Heart left ventricle (tissue), 16 donors: ENCODE measurements at places on chromosomes 3 and 15.
A peak's percentile ranks its signal among the peaks of the same experiment; 100 is the strongest.

- no peak for DNase-seq
Measured at GRCh38 chr15:52427804-52428203, 100.9 kb downstream of the MYO5A start.

DNA sequence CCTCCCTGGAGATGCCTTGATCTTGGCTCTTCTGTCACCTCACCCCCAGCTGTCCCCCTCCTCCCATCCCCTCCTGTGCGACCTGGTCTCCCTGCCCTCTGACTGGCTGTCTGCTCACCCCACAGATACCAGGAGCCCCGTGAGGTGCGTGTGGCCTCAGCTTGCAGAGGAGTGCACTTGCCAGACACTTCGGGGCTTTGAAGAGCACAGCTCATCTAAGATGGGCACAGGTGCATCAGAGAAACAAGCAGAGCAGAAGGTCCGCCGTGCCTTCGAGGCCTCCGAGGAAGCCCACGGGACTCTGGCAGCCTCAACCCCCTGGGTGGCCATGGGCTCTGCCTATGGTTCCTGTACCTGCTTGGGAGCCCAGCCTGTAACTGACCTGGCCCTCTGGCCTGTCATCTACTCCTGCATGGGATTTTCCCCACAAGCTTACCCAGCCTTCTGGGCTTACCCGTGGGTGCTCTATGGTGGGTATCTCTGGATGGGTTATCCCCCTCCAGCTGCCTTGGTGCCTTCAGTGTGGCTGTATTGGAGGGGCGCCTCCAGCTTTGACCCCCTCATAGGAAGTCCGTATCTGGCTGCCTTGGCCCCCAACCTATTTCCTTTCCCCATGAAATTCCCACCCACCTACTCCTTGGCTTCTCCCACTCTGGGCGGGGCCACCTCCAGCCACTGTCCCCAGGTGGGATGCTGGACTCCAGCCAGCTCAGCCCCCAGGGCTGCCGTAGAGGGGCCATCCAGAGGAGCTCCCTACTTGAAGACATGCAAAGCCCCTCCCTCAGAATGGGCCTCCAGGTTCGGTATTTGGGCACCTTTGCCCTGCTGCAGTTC, 3.8 kb downstream of the PRR23E start:
- DNase-seq, result no peak

DNA sequence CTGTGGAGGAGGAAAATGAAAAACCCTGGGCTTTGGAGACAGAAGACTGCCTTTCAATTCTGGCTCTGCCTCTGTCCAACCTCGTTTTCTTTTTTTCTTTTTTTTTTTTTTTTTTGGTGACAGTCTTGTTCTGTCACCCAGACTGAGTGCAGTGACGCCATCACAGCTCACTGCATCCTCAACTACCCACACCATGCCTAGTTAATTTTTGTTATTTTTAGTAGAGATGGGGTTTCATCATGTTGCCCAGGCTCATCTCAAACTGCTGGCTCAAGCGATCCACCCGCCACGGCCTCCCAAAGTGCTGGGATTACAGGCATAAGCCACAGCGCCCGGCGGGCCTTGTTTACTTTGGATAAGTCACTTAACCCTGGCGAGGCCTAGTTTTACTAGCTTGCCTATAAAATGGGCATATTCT, 66.3 kb upstream of the SLC25A26 start:
- DNase-seq, result peak; percentile 19

DNA sequence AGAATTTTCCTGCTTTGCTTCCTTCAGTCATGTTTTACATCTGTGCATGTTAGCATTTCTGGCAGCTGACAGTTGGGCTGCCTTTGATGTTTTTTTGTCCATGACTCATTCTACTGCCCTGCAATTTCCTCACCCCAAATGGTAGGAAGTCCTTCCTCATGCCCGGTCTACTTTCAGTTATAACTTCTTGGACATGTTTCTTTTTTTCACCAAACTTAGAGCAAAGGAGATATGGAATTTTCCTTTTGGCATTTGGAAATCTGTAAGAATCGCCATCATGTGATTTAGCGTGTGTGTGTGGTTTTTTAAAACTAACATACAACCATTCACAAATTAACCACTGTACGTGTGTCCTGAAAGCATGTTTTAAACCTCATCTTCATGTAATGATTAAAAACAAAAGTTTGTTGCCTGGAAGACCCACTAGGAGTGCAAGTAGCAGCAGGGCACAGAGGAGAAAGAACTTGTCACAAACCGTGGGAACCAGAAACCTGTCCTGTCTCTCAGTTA, 430.7 kb upstream of the CFAP20DC start:
- no peak for DNase-seq

- DNase-seq, result no peak
Measured at GRCh38 chr3:129365296-129366136, 62.9 kb downstream of the EFCAB12 start.

DNA sequence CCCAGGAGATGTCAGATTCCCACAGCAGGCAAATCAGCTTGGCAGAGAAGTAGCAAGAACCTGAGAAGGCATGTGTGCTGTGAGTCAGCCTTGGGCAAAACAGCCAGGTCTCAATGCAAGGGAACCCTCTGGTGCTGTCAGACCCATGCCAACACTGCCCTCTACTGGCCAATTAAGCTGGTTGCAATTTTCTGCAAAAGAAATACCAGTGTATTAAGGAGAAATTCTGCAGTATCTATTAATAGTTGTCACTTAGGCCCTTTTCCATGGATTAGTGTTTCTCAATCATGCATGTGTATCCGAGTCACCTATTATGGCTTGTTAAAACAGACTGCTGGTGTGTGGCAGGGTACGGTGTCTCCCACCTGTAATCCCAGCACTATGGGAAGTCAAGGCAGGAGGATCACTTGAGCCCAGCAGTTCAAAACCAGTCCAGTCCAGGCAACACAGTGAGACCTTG, 26.2 kb downstream of the MAP4 start:
- DNase-seq, result peak; percentile 85

GRCh38 chr3:176490357-176490756, 706.9 kb downstream of the TBL1XR1 start:
- DNase-seq, result no peak

GRCh38 chr3:58629629-58630028, 36.9 kb downstream of the FAM3D start:
- DNase-seq, result no peak

DNA sequence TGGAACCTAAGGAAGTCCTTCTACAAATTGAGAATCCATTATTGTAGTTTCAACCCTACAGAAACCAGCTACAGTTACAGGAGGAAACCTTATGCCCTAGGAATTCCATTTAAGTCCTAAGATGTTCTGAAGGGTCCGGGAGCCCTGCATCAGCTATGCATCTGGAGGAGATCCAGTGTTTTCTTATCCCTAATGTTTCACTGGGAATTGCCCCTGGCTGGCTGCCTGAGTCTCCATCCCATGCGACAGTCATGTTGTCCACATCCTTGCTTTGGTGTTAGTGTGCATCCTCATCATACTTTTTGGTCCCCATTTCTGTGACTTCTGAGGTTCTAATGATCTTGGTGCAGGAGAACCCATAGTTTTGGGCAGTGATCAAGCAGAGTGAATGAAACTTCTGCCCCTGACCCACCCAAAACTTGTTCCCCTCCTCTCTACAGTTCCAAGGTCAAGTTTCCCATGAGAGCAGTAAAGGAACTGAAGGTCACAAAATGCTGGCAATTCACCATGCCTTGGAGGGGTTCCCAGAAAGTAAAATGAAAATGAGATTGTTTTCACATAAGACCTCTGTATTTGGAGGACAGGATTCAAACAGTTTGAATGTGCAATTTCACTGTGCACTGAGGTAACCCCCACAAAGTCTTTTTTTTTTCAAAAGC, 121.9 kb upstream of the PHLDB2 start:
- peak; percentile 79 for DNase-seq
